ENCODE measurements at places on chromosomes 13 and 19. TPM values are rescaled to one million over a fixed set of nuclear protein-coding genes. Genes with fewer than 3 reads are reported as not detected.
A peak's percentile ranks its signal among the peaks of the same experiment; 100 is the strongest.

DNA sequence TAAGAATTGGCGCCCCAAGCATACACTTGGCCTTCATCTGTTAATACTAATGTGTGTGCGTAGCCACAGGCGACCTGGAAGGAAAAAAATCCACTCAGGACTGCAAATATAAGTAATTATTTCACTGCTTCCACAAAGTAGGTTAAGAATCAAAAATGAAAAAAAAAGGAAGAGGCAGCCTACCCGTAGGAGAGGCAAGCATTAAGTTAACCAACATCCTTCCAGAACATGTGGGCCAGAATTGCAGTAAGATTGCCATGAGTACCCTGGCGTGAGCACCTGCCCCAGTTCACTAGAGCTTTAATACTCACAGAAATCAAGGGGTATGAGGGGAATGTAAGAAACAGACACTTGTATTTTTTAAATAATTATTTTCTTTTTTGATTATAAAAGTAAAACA is 22.2 kb downstream of the RCBTB2 start:
- peaks cover 44% of the 10 kb centered on the region for H3K4me1 ChIP-seq
- DNase-seq = no peak
- H3K27ac ChIP-seq = no peak overlapping the region
- H3K27me3 ChIP-seq = no peaks in the 10 kb centered on the region
- no peak overlapping the region for H3K4me3 ChIP-seq

- peaks cover 80% of the 10 kb centered on the region for H3K4me1 ChIP-seq
- peak overlapping the region; percentile 63 for H3K4me3 ChIP-seq
- peak overlapping the region; percentile 93 for H3K27ac ChIP-seq
- peaks cover 14% of the 10 kb centered on the region for H3K36me3 ChIP-seq
- peak; percentile 84 for DNase-seq
Observed at GRCh38 chr13:40485611-40486517, 180.6 kb downstream of the FOXO1 start.

DNA sequence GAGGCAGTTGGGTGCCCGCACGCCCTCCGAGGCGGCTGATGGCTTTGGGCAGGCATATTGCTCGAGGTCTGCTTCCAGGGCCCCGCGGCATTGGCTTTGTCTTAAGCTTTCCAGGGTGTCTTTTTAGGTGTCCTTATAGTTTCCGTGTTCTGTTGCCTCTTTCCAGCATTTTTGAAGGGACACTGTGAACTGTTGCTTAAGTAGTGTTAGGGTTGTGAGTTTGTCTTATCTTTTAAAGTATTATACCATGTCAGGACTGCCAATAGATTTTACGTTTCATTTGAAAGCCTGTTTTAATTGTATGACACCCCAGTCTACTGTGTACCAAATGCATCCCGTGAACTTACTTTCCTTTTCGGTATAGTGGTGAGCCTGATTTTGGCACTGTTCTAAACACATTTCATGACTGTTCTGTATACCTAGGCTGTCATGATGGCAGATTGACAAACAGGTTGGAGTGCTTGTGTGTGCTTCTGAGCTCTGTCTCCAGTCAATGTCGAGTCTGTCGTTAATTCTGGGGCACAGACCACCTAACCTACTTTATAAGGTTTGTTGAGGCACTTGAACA is 656 bp downstream of the PCCA start:
- peak; percentile 32 for DNase-seq
- peak overlapping the region; percentile 91 for H3K4me3 ChIP-seq
- H3K4me1 ChIP-seq = peaks cover 21% of the 10 kb centered on the region
- peak overlapping the region; percentile 79 for H3K27ac ChIP-seq
- no peaks in the 10 kb centered on the region for H3K36me3 ChIP-seq

GRCh38 chr13:105410602-105411001 is 1124.9 kb downstream of the EFNB2 start:
- no peak overlapping the region for H3K4me3 ChIP-seq
- no peaks in the 10 kb centered on the region for H3K4me1 ChIP-seq
- H3K36me3 ChIP-seq = no peaks in the 10 kb centered on the region
- H3K27me3 ChIP-seq = no peaks in the 10 kb centered on the region
- no peak overlapping the region for H3K27ac ChIP-seq
- DNase-seq = peak; percentile 37

MCEMP1 gene
- not detected for total RNA-seq

Data from activated CD8-positive, alpha-beta T cell treated with anti-CD3 and anti-CD28 coated beads, Interleukin-2, amount 10 ng/mL, durations not matched to agents 7 days and 5 days (primary cell).